Caco-2 (cell line): ENCODE measurements at places on chromosomes 4 and X.

DNA sequence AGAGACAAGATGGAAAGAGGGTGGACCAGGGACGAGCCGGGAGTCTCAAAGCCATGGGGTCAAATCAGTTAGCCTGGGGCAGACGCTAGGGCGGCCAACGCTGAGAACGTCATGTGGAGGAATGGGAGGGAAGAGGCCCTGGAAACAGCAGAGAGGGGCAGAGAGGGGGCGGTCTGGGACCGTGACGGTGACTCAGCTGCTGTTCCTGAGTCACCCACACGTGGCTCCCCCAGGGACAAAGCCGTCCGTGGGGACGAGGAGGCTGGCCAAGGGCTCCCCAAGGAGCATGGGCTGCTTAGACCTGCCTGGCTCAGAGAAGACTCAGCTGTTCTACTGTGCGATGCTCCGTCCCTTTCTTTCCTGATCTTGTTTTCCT lies 108.4 kb upstream of the LRPAP1 start:
- DNase-seq: no peak

GRCh38 chr4:70930530-70931256 lies 28.5 kb downstream of the MOB1B start:
- DNase-seq: no peak

DNA sequence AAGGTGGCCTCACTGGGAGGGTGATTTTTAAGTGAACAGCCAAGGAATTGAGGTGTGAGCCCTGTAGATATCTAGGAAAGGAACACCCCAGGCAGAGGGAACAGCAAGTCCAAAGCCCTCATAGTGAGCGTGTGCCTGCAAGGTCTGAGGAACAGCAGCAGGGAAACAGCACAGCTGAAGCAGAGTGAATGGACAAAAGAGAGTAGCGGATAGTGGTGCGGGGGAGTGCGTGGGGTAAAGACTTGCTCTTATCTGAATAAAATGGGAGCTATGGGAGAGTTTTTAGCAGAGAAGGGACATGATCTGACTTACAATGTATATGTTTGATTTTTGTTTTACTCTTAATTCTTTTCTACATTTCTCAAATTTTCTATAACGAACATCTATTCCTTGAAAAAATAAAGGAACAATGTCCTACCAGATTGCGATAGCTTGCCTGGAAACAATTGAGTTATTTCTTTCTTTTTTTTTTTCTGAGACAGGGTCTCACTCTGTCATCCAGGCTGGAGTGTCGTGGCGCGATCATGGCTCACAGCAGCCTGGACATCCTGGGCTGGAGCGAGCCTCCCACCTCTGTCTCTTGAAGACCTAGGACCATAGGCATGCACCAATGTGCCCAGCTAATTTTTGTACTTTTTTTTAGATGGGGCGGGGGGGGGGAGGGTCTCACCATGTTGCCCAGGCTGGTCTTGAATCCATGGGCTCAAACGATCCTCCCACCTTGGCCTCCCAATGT lies 19.5 kb upstream of the HADH start:
- DNase-seq: no peak

DNA sequence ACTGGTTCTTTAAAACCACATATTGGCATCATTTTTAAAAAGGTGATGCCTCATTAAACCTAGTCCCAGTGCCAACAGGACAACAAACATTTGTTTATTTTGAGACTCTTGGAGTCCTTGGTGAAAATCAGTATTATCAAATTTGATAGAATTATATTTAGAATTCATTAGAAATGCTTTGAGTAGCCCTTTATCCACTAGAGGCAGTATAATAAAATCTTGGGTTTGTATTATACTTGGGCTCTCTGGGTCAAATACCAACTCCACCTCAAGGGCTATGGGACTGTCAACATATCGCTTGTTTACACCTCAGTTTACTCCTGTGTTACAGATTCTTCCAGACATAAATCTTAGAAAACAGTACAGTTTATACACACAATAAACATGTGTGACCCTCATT lies 335.7 kb upstream of the FSTL5 start:
- DNase-seq: no peak

GRCh38 chrX:10356979-10357378 lies 200.2 kb downstream of the CLCN4 start:
- no peak for DNase-seq

GRCh38 chr4:148292686-148293085 lies 149.5 kb downstream of the NR3C2 start:
- DNase-seq: no peak

DNA sequence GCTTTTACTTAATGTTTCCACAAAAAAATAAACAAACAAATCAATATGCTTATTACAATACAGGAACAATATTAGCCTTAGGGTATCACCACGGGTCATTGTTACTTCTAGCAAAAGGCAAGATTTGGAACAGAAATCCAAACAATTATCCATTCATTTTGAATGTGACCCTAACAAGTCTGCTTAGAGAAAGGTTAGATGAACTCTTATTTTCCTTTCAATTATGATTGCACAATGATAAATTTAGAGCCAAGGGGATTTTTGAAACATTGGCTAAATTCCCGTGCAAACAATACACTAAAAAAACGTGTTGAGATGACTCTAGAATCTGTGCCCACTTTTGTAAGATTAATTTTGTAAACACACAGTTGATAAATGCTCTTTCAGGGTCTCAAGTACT lies 474.7 kb downstream of the PCDH7 start:
- no peak for DNase-seq

DNA sequence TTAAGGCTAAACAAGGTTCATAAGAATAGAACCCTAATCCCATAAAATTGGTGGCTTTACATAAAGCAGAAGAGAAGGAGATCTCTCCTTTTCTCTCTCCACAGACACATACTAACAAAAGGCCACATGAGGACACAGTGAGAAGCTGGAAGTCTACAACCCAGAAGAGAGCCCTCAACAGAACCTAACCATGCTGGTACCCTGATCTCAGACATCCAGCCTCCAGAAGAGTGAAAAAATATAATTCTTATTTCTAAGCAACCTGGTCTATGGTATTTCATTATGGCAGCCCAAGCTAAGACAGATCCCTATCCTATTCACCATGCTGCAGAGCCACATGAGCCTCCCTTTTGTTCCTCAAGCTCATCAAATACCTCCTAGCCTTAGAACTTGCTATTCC lies 195.5 kb downstream of the ANTXR2 start:
- DNase-seq: no peak

GRCh38 chr4:175308236-175308635 lies 390.1 kb downstream of the ADAM29 start:
- DNase-seq: no peak

- no peak for DNase-seq
Measured at GRCh38 chr4:95524729-95525128, 24.0 kb downstream of the UNC5C start.

DNA sequence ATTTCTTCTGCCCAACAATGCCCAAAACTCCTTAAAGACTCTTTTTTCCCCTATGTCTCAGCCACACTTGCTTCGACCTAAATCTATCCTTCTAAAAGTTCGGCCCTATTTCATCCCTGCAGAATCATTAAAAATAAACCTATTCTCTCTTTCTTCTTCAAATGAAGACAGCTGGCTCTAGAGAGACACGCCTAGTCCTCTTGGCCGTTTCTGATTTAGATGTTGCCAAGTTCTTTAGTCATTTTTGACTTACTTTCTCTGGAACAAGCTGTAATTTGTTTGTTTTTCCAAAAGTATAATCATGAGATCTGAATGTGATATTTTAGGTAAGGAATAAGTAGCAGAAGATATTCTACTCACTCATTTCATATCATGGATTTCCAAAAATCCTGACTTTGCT lies 211.6 kb downstream of the CENPC start:
- DNase-seq: no peak

GRCh38 chr4:140812916-140813315 lies 56.7 kb upstream of the TBC1D9 start:
- no peak for DNase-seq

- peak; percentile 21 for DNase-seq
Measured at GRCh38 chr4:54099748-54100574, at the start of gene GSX2. GSX2 (plus strand) TSS chr4:54100163; CDS start chr4:54100345, 182 bp downstream.

DNA sequence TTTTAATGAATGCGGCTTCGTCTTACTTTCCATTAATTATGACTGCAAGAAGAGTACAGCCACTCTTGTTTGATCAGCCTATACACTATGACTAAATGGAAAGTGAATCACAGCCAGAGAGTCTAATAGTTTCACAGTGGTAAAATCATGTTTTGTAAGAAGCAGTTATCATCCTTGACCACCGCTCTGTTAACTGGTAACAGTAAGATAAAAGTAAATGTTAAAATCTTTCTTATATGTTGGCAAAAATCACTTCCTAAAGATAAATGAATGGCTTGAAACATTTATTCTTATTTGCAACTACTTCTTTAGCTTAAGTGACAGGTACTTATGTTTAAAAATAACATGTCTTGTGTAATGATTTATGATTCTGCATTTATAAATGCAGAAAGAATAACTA lies 13.2 kb downstream of the GALNT7 start:
- DNase-seq: no peak

DNA sequence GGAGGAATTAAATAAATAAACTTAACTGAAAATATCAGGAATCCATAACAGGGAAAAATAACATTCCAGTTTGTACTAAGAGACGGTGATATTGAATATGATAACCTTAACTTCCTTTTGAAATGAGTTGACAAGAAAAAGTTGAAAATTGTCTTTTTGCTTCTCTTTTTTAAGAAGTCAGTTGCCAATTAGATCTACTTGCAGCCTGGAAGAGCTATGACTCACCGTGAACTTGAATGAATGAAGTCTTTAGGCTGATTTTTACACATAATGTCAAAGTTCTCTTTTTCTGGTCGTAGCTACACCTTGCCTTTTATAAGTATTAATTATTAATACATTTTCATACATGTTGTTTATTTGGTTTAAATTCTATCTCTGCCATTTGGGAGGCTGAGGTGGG lies 94.4 kb upstream of the HPGD start:
- no peak for DNase-seq

GRCh38 chr4:8388528-8388870 lies 52.0 kb downstream of the ACOX3 start:
- DNase-seq: no peak

GRCh38 chr4:102758241-102759160 lies 2.3 kb downstream of the MANBA start:
- DNase-seq: no peak

DNA sequence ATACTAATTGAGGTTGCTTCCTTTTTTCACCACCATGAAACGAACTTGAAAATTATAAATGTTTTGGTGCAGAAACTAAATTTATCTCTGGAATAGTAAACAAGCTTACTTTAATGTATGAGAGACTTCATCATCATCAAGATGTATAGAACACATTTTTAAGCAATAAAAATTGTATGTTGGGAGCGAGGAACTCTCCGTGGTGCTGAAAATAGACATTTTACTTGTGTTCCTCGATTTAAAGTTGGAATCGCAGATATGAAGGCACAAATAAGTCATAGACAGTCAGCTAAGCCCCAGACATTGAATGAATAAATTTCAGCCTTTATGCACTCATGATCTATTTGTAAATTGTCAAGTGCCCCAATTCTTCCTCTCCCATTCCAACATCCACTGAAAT lies 310.7 kb downstream of the STK32B start:
- no peak for DNase-seq

GRCh38 chr4:65021149-65021548 lies 611.9 kb upstream of the TECRL start:
- no peak for DNase-seq

GRCh38 chr4:186623546-186623945 lies 68.2 kb upstream of the MTNR1A start:
- no peak for DNase-seq

- DNase-seq: no peak
Measured at GRCh38 chrX:150227321-150227860, 135.7 kb upstream of the MAMLD1 start.

DNA sequence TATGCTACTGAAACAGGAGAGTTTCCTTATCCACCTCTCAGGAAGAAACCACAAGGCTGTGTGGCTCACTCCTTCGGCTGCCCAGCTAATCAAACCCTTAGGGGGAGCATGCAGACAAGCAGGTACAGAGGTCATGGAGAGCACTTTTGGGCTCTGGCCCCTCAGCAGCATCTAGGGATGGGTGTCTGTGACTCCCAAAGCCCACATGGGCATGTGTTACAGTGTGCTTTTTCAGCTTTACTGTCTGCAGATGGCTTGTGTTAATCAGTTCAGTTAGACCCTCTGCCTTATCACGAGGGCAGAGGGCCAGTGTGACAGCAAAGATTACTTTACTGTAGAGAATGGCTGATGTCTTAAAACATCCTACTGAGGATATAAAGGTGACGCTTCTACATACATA lies 447.4 kb downstream of the PCDH10 start:
- no peak for DNase-seq

DNA sequence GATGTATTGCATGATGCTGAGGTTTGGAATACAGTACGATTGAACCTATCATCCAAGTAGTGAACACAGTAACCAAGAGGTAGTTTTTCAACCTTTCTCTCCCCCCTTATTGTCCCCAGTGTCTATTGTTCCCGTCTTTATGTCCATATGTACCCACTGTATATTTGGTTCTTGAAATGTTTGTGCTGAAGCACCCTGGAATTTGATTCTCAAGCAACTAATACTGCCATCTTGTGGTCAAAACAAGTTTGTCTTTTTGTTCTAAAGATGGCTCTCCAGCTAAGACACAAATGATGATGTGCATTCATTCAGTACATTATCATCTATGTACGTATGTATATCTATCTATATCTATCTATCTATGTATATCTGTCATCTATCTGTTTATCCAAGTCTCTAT lies 33.5 kb upstream of the DCX start:
- peak; percentile 18 for DNase-seq

DNA sequence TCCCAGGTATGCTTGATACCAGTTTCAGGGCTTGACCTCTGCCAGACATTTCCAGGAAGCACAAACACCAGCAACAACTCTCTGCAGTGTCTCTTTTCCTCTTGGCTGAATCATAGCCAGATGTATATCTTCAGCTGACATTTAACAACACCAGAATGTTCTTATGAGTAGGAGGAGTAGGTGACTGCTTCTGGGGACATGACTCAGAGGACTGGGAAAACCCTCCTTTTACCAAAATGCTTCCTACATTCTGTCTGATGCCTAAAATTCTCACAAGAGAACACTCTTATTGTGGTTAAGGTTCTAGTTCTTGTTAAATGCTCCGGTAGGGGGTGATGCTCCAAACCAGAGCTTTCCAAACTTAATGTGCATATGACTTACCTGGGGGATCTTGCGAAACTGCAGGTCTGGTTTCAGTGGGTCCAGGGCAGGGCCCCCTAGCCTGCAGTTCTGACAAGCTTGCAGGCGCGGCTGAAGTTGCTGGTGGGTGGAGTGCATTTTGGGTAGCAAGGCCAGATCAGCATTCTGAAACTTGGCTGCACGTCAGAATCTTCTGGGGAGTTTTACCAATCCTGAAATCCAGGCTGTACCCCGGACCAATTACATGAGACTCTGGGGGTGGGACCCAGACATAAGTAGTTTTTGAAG lies 329.3 kb upstream of the RPS6KA3 start:
- no peak for DNase-seq

GRCh38 chr4:114257501-114257900 lies 278.1 kb upstream of the ARSJ start:
- DNase-seq: no peak
